Fibroblast of the aortic adventitia (primary cell): ENCODE measurements at places on chromosomes 12 and 14.
A peak's percentile ranks its signal among the peaks of the same experiment; 100 is the strongest.

DNA sequence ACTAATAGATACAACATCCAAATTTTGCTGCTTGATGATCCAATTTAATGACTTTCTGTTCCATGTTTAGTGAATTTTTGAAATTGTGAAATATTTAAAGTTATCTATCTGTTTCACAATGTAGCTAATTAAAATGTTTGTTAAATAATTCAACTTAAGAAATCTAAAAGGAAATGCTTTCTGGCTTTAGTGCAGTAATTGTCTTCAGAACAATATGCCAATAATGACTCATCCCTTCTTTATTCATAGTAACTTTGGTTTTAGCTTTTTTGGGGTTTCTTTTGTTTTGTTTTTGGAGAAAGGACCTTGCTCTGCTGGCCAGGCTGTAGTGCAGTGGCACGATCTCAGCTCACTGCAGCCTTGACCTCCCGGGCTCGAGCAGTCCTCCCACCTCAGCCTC lies 479.2 kb upstream of the RGS6 start:
- DNase-seq: peak; percentile 50

DNA sequence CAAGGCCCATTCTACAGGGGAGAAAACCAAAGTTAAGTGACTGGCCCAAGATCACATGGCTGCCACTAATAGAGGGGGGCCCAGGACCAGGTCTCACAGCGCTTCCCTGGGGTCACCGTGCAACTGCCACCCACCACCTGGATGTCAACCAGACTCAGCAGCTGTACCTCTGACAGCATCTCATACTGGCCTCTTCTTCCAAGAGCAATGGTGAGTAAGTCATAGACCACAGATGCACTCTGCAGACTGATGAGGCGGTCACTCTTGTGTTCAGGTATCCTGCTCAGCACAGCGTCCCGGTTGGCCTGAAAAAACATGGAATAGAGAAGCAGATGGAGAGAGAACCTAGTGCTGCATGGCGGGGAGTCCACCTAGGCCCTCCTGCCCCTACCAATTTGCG lies 139.9 kb downstream of the TTC7B start:
- DNase-seq: no peak

- DNase-seq: no peak
Measured at GRCh38 chr12:26135010-26135420, 10.2 kb upstream of the BHLHE41 start.

DNA sequence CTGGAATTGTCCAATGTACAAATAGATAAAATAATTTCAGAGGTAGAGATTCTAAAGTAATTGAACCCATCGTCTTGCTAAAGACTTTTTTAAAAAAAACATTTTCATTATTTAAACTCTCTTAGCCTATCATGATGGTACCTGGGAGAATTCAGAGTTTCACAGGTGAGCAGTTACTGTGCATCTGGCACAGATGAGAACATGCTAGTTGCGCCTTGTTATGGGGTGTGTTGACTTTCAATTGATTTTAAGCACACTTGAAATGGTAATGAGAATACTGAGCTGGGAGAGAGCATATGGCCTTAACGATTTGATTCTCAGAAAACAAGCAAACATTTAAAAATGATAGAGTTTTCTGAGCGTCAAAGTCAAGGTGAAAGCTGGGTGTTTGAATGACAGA lies 66.6 kb downstream of the FLRT2 start:
- DNase-seq: no peak
